ENCODE measurements at places on chromosomes 11 and 22.
A peak's percentile ranks its signal among the peaks of the same experiment; 100 is the strongest.

GRCh38 chr11:14185461-14185860, 173.5 kb downstream of the RRAS2 start:
- no peak for DNase-seq

DNA sequence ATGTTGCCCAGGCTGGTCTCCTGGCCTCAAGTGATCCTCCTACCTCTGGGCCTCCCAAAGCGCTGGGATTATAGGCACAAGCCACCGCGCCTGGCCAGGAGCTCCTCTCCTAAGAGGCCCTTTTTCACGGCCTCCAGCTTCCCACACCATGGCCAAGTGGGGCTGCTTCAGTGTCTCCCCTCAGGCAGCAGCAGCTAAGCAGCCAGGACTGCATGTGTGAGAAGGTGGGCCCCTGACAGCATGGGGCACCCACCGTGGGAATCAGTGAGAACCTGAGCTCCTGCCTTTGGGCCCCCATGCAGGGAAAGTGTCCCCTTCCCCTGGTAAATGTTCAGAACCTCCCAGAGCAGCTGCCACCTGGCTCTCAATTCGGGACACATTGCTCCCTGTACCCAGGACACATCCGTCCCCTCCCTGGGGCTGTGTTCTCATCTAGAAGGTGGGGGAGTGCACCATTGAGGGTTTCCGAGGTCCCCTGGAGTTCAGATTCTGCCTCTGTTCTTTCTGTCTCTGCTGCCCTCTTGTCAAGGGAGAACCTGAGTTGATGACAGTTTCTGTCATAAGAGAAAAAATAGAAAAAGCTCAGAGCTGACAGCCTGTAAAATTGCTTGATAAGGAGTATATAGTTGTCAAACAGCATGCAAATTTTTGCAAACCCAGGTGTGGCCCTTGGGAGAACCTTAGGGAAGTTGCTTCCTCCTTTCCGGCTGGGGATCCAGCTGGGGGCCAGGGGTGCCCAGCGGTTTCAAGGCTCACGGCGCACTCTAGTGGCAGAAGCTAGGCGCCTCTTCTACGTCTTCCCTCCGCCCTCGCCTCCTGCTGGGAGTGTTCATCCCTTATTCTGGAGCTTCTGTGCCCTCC, 29.7 kb downstream of the FAM83F start:
- DNase-seq, result peak; percentile 74

DNA sequence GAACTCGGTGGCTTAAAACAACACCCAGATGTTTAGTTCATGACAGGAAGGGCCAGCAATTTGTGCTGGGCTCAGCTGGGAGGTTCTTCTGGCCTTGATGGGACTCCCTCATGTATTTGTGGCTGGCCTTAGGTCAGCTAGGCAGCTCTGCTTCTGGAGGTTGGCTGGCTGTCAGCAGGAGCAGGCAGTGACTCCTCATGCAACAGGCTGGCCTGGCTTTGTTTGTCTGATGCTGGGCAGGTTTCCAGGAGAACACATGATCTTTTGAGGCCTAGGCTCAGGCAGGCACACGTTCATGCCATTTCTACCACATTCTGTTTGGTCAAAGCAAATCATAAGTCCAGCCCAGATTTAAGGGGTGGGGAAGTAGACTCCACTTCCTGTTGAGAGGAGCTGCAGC, 571.2 kb downstream of the TBC1D22A start:
- DNase-seq, result no peak

- no peak for DNase-seq
These were observed 33.9 kb downstream of the SYTL2 start for GRCh38 chr11:85776951-85777602.
